Stimulated activated CD4-positive, alpha-beta T cell treated with anti-CD3 and anti-CD28 coated beads, TNF-alpha, amount 100 ng/mL, for 1 hour (primary cell): ENCODE measurements at places on chromosomes 4 and X.

DNA sequence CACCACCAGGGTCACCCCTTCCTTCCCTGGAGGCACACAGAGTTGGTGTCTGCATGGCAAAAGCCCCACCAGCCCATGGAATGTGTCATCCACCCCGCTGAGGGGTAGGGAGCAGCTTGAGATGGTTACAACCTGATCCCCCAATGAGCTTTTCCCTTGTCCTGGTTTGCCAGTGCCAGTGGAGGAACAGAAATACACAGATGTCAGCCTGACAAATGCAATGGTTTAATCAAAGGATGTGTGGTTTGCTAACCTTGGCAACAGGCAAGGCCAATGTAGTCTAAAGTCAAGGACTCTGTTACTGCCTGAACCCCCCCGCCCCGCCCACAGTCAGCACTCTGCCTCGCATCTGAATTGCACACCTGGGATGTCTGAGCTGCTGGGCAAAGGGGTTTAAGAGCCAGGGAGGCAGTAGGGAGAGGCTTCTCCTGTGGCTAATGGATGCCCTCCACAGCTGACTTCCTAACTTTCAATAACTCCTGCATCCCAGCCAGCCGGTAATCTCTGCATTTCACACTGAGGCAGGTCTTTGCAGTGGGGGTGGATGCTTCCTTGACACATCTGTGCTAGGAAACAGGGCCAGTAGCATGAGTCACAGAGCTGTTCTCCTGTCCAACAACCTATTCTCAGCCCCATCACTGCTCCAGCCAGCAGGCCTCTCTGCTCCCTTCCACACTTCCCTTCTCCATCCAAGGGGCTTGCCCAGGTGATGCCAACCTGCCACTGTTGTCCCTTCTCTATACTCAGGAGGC lies 137.5 kb downstream of the AMMECR1 start:
- no peak for DNase-seq

- DNase-seq, result no peak
Observed at GRCh38 chrX:107775734-107776511, at the start of gene TSC22D3. TSC22D3 (minus strand) TSS chrX:107775787; CDS start chrX:107775419, 368 bp downstream.

DNA sequence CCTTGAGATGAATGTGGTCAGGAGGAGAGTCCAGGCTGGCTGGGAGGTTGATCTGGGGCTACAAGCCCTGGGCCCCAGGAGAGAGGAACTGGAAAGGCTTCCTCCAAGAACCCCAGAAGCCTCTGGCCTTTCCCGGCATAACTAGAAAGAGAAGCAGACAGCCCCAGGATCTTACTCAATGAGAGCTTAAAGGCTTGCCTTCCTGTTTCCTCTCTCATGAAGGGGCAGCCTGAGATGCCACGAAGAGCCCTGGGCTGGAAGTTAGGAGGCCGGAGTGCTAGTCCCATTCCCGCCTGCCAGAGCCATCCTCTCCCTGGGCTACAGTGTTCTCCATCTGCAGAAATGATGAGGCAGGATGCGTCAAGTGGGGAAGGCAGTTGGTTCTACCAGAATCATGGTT lies 20.1 kb upstream of the XPNPEP2 start:
- DNase-seq, result no peak

- no peak for DNase-seq
Observed at GRCh38 chr4:164221631-164222030, 532.3 kb upstream of the SMIM31 start.

DNA sequence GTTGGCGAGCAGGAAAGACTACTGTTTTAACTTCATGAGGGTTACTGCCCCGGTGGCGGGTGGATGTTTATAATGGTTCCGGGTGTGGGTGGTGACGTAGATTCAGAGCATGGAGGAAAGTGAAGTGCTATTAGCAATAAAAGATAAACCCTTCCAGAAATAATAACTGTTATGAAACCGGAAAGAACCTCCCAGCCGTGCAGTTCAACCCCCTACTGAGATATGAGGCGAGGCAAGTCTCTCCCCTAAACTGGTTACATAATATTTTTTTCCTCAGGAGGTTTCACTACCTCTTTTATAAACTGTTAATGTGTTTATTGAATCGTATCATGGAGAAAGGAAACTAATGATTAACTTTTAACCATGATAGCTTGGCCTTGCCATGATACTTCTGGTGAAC lies 33.9 kb upstream of the STIM2 start:
- no peak for DNase-seq

GRCh38 chr4:109191216-109191615 lies 111.2 kb downstream of the COL25A1 start:
- no peak for DNase-seq

- DNase-seq, result no peak
Observed at GRCh38 chrX:73239242-73239641, 24.6 kb upstream of the NAP1L2 start.

GRCh38 chrX:108029928-108030711 lies 14.7 kb upstream of the VSIG1 start:
- no peak for DNase-seq

- DNase-seq, result no peak
Observed at GRCh38 chr4:125283707-125284279, 31.0 kb upstream of the FAT4 start.

DNA sequence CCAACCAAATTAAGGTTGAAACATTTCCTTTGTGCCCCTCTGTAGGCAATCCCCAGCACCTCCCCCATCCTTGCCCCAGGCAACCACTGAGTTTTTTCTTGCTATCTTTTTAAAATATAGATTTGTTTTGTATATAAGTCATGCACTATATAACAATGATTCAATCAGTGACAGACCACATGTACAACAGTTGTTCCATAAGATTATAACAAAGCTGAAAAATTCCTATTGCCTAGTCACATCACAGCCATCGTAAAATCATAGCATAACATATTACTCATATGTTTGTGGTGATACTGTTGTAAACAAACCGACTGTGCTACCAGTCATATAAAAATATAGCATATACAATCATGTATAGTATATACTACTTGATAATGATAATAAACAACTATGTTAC lies 211.9 kb upstream of the NRK start:
- DNase-seq, result no peak

DNA sequence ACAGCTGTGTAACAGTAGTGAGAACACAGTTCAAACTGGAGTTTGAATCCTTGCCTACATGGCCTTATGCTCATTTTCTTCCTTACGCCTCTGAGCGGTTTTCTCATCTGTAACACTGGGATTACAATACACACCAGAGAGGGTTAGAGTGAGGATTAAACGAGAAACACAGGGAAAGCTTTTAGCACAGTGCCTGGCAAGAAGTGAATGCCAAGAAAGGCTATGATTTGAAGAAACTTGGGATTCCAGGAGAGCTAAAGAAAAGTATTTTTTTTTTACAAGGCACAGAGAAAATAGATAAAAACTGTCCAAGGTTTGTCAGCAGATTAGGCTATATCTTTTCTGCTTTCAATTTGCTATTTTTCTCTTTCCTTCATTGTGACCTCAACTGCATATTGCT lies 246.4 kb downstream of the FBXW7 start:
- DNase-seq, result no peak
